Muscle of arm (tissue), 14 donors: ENCODE measurements at places on chromosomes 12 and 14.

DNA sequence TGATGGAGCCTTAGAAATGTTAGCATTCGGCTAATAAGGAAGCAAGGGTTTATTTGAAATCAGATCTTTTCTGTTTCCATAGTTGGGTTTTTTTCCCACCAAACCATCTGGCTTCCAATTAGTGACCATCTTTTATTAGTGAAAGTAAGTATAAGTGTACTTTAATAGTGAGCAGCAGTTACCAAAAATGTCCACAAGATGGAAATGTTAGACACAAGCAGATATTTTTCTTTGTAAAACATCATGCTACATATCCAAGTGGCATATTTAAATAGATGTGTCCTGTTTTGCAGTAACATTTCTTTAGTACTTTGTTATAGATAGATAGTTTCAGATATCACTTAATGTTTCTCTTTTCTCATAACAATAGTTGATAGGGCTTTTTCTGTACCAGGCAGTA is 28.8 kb downstream of the YEATS4 start:
- DNase-seq = peak; percentile 32

GRCh38 chr14:48726080-48726642 is 860.0 kb downstream of the RPS29 start:
- DNase-seq = no peak

DNA sequence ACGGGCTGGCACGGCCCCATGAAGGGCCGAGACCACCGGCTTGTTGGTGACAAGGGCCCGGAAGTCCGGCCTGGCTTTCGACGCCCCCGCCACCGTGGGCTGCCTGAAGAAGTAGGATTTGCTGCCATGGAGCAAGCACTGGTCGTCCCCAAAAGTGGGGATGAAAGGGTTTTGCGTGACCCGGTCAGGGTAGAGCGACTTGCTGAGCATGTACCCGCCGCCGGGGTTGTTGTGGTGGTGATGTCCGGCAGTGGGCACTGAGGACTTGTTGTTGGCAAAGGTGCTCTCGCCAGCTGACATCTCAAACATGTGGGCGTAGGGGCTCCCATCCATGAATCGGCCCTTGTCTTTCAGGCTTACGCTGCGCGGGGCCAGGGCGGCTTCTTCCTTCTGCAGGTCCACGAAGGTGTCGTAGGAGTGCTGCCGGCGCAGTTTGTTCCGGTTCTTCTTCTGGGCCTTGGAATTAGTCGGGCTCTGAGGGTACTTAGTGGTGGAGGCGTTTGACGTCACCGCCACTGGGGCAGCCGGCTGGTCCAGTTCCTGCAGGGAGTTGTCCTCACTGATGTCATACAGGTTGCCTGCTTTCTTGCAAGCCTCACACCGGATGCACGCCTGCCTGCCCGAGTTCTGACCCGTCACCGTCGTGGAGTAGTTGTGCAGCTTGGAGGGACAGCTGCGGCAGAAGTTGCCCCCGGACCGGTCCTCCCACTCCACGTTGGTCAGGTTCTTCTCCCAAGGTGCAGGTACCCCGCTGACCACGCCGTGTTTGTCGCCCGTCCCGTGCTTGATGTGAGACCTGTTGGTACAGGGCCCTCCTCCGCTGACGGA is 366.6 kb downstream of the EMP1 start:
- no peak for DNase-seq

GRCh38 chr14:77221241-77221871 is 39.8 kb downstream of the TMEM63C start:
- no peak for DNase-seq

- peak; percentile 31 for DNase-seq
Observed at GRCh38 chr14:82422230-82422629, 888.6 kb upstream of the SEL1L start.

GRCh38 chr12:69984241-69984640 is 159.2 kb downstream of the MYRFL start:
- DNase-seq = no peak

- no peak for DNase-seq
Observed at GRCh38 chr14:87312169-87312893, 680.7 kb downstream of the GALC start.
